ENCODE measurements at places on chromosomes 1 and 21. TPM values are rescaled to one million over a fixed set of nuclear protein-coding genes. Genes with fewer than 3 reads are reported as not detected.

Gene LRRC39
- 155 TPM for total RNA-seq

GRCh38 chr1:14109276-14109635, 409.3 kb downstream of the PRDM2 start:
- DNase-seq, result no peak

- DNase-seq, result no peak
Measured at GRCh38 chr1:15938628-15939161, 37.2 kb downstream of the ZBTB17 start.

GRCh38 chr1:207923121-207923520, 12.2 kb upstream of the CD34 start:
- no peak for DNase-seq

All from Right ventricle myocardium inferior (tissue), 1 donor.